ENCODE measurements at places on chromosomes 1 and 21.

DNA sequence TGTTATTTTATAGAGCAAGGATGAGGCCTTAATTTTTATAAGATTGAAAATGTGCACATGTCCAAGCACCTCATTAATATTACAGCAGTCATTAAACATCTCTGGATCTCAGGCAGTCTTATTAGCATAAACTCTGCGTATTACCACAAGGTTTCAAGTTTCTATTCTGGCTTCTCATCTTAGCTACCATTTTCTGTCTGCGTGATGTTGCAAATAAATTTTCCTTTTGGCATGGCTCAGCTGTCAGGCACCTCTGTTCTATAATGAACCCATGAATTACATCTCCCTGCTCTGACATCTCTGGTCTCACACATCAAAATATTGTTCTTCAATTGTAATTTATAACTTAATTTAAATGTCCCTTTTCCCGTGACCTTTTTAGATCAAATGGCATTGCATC lies 156.5 kb downstream of the SLC45A1 start:
- DNase-seq, result no peak

- DNase-seq, result no peak
Observed at GRCh38 chr1:3710251-3710650, 42.0 kb upstream of the CCDC27 start.

- DNase-seq, result no peak
Observed at GRCh38 chr1:29500651-29501050, 264.3 kb downstream of the PTPRU start.

DNA sequence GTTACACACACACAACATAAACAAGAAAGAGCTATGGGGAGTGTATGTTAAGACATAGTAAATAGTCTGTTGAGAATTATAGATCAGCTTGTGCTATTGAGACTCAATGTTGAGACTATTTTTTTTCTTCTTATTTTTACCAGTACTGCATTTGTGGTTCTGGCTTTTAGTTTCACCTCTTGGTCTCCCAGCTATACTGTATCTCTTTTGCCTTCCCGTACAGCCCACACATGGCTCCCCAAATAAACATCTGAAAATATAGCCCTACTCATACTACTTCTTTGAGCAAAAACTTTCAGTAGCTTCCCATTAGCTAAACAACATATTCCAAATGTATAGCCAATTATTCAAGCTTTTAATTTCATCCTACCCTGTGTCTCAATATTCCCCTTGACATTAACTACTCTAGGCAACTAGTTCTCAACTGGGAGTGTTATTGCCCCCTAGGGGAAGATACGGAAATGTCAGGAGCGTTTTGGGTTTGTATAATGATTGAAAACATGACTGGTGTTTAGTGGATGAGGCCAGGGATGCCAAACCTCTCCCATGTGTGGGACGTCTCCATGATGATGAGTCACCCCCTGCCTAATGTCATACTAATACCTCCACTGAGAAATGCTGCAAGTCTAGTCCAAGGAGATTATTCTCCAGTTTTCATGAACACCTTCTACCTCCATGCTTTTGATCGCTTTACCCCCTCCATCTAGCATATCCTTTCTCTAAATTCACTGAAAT lies 6.8 kb downstream of the RPE65 start:
- DNase-seq, result no peak

GRCh38 chr1:240528591-240528990 lies 83.4 kb downstream of the GREM2 start:
- DNase-seq, result no peak

DNA sequence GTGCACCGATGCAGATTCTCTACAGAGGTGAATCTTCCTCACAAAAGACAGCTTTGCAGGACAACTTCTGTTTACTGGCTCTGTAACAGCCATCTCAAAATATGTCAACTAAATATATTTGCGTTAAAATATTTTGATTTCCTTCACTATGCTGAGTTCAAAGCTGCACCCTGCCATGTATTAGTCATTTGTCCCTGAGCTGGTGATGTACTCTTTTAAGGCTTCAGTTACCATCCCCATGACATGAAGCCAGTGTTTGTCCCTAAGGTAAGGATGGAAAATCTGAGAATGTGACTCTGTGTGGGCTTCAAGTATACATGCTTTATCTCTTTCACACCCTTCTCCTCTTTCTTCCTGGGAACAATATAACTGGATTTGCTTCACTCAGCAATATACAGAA lies 70.2 kb upstream of the BTG3 start:
- DNase-seq, result no peak

DNA sequence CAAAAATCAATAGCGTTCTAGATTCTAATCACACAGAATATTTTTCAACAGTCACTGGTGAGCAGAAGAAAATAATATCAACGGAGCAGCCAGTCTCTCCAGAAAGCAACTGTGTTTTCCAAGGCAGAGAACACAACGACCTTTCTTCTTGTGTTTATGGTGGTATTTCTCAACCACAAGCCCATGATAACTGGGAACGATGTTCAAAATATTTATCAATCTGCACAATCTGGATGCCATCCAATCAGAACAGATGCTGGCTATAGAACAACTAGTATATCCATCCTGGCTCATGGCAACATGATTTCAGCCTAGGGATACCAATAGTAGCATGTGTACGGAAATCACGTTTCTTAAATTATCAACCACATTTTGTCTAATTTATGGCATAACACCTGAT lies 162.7 kb upstream of the RUNX1 start:
- DNase-seq, result no peak

DNA sequence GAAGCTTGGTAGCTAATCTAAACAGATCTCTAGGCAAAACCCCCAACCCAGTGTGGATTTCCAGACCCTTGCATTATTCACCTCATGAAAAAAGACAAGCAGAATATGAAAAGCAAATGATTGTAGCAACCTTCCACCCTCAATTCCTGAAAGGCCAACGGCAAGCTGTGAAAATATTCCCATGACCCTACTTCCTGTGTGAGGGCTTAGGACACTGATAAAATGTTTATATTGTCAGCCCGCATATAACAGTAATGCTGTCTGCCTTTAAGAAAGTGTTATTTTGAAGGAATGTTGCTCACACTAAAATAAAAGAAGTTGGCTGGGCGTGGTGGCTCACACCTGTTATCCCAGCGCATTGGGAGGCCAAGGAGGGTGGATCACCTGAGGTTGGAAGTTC lies 233.5 kb upstream of the NRIP1 start:
- no peak for DNase-seq

DNA sequence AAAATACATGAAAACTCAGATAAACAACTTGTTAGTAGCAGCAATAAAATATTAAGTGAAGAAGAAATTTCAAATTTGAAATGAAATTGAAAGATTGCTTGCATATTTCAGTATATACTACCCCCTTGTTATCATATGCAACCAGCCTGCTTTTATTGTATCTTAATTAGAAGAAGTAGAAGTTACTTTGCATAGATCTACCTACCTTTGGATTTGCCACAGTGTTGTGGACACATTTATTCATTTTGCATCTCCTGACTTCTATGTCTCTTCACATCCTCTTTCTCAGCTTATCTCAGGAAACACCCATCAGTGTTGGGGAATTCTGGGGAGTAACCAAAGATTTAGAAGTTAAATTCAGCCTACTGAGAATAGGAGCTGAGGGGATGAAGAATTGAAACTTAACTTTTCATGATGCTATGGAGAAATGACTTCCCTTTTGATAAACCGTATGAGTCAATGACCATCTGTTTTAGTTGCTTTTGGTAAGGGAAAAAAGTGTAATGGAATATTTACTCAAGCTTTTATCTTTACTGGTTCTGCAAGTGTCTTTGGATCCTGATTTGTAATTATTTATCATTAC lies 96.9 kb downstream of the RGL1 start:
- DNase-seq, result no peak
